ENCODE measurements at places on chromosomes 6 and 20.

DNA sequence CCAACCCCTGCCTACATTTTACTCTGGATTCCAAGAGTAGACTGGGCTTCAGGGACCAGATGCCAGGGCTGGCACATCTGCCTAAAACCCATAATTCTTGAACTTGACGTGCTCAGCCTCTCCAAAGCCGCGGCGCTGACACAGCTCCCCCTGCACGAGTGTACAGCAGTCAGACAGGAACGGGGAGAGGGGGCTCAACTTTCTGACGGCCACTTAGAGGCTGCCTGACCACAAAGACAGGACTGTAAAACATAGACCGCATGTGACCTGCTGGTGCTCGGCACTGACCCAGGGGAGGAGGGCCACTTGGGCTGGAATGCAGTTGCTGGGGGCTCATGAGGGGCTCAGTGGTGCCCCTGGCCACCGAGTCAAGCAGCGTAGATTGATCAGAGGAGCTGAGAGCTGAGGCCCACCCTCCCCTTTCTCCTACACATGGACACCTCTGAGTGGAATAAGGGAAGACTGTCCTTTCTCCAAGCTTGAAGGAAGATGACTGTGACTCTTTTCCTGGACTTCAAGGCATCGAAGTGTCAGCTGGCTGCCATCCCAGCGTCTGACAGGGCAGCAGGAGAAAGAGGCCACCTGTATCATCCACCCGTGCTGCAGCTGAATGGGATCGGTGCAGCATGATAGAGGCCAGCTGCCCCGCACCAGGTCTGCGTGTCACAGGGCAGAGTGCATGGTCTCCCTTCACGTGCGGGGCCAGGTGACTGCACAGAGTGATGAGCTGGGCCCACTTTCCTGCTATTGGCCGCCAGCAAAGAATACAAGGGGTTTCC, 171.3 kb upstream of the AGPAT4 start:
- DNase-seq: no peak

DNA sequence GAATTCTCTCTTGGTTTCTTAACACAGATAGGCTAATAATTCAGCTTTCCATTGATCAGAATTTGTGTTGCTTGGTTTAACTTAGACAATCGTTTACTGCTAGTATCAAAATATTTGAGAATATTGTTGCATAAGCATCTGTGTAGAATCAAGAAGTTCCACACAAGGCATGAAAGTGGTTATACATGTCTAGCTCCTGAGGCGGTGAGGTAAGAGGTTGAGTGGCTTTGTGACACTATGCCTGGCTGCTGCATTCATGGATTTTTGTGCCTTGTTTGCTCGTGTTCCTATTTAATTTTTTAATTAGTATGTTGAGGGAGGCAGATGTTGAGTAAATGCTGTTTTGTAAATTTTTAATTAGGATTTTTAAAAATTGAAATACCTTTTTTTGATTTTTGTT, 10.2 kb downstream of the PKIB start:
- no peak for DNase-seq

DNA sequence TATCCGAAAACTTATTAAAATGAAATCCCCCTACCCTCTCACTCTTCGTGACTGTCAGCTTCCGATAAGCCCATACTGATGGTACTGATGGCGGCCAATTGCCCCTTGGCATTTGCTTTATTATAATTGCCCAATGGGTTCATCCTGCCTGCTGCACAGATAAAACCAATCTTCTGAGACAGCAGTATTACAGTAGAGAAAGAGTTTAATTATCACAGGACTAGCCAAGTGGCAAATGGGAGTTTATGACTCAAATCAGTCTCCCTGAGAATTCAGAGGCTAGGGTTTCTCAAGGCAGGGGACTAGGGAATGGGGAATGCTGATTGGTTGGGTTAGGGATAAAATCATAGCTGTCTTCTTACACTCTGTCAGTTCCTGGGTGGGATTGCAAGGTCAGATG, 259.5 kb downstream of the SOD2 start:
- DNase-seq: no peak

DNA sequence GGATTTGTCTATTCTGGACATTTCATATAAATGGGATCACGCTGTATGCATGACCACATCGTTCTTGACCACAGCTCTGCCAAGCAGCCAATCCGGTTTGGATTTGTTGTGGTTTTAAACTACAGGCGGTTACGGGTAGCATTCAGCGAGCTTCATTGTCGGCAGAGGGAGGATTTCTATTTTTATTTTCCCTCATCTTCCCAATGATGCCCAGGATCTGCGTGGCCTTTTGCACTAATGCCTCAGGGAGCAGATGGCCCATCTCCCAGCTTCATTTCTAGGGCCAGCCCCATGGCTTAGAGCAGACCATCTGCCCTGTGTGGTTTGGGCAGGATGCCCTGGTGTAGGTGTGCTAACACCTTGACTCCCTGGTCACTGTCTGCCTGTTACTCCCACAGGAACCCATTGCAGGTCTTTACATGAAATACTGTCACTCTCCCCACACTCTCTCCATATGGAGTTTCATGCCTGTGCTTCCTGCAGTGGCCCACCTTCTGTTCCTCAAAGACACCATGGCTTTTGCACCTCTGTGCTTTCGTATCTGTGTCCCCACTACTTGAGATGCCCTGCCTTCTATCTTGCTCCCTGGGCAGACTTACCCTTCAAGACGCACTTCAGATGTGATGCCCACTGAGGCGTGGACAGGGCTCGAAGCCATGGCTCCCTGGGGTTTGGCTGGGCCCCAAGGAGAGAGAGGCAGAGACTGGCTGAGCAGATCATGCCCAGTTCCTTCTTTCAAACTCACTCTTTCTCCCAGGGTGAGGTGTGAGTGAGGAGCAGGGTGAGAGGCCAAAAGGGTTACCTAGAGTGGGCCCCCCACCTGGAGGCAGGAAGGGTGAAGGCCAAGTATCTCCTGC, 26.0 kb downstream of the SDCBP2 start:
- DNase-seq: no peak

DNA sequence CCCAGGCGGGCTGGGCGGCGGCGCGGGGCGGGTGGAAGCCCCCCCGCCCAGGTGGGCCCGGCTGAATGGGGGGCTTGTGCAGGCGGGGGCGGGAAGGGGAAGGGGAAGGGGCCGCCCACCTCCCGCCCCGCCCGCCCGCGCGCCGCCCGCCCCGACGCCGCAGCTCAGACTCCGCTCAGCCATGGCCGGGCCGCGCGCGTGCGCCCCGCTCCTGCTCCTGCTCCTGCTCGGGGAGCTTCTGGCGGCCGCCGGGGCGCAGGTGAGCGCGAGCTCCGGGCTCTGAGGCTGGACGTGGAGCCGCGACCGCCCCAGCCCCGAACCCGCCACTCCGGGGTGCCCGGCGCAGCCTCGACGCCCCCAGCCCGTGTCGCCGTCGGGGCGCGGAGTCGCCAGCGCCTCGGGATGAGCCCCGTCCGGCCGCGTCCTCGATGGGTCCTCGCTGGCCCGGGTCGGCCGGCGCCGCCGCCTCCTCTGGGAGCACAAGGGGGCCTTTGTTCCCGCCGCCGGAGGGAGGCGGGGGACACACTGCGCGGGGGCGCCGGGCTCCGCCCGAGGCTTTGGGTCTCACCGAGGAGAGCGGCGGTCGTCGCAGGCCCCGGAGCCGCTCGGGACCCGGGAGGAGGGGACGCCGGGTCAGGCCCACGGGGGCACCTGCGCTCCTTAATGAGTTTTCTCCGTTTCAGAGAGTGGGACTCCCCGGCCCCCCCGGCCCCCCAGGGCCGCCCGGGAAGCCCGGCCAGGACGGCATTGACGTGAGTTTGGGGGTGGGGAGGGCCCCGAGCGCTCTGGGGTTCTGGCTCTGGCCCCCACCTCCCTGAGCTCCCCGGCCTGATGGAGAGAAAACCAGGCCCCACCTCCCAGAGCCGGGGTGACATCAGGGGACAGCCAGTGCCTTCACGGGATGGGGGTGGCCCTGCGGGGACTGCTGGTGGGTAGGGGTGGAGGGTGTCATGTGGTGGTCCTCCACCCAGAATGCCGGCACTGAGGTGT, at the start of gene COL9A3:
Gene COL9A3, plus strand, starts transcription at position 167 of the 990 bp plus-strand sequence. Its CDS starts 15 bp downstream, at position 182.
- DNase-seq: no peak

DNA sequence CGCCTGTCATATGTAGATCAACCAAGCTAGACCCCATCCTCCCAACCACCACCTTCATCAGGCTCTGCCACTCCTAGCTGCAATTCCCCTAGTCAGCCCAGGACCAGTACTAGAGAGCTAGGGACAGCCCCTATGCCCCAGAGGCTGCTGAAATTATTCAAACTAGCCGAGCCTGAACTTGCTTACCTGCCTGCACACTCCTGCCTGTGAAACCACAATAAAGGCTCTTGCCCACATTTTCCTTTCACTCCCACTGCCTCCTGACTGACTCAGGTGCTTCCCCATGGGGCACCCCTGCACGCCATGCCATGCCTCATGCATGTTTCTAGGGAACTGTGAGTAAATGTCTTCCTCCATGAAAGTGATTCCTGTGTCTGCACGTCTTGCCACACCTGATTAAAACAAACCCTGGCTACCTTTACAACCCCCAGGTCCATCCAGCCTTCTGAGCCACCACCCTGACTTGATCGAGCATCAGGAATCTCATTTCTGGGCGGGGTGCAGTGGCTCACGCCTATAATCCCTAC, 66.5 kb upstream of the IER3 start:
- peak; percentile 82 for DNase-seq

GRCh38 chr6:56820060-56820459, 134.8 kb upstream of the BEND6 start:
- DNase-seq: no peak

- DNase-seq: no peak
These were observed 8.0 kb downstream of the TMEM181 start for GRCh38 chr6:158567871-158568401.

DNA sequence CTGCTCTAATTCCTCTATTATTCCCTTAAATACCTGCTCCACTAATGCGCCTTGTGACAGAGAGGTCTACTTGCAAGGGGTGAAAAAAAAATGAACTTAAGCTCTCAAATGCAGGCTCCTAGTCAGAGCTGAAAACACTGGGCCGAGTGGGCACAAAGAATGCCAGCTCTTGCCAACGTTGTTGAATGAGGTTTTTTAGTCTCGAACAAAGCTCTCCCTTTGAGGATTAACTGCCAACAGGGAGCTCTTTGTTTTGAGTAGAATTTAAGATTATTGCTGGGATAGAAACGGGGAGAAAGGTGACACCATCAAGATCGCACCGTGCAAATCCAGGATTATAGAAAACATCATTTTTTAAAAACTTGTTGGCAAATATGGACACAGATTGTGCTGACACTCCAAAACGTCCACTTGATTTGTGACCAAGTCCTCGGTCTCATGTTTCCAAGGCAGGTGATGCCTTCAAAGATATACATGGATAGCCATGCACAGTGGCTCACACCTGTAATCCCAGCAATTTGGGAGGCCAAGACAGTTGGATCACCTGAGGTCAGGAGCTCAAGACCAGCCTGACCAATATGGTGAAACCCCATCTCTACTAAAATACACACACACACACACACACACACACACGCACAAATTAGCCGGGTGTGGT, 163.2 kb downstream of the BMP7 start:
- no peak for DNase-seq

DNA sequence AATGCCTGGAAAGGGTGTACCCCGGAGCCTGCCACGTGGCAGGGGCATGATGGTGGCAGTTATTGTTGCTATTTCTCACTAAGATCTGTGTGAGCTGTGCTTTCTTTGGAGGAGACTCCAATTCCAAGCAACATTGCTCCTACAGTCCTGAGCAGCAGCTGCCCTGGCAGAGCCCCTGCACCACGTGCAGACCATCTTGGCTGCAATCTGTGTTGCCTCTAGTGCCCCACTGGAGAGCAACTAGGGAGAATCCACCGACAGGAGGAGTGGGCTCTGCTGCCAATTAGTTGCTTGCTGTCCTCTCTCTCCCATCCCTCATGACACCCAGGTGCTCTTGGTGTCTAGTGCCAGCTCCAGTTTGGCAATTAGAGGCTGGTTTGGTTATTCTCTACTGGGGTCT, 116.0 kb downstream of the PXDC1 start:
- no peak for DNase-seq

DNA sequence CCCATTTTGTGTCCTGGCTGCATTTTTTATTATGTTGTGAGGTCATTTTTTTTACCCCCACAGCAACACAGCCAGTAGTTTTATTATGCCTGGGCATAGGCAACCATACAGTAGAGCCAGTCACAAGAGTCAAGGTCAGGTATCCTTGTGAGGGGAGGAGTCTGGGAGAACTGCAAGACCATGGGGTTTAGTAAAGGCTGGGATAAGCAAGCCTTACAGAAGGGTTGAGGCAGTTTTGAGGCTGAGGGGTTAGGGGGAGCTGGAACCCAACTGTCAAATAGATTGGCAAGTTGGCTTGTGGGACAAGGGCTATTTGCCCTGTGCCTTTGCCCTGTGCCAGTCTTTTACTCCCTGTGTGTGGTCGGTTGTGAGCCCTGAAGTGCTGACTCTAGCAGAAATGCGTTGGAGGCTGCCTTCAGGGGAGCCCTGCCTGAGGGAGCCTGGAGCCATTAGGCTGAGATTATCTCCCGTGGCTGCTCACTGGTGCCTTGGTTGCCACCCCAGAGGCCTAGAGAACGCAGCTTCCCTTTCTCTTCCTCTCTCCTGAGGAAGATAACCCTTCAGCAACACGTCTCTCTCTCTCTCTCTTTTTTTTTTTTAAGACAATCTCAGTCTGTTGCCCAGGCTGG, 31.1 kb downstream of the RALY start:
- no peak for DNase-seq

GRCh38 chr6:168956884-168957730, 296.5 kb downstream of the THBS2 start:
- no peak for DNase-seq

DNA sequence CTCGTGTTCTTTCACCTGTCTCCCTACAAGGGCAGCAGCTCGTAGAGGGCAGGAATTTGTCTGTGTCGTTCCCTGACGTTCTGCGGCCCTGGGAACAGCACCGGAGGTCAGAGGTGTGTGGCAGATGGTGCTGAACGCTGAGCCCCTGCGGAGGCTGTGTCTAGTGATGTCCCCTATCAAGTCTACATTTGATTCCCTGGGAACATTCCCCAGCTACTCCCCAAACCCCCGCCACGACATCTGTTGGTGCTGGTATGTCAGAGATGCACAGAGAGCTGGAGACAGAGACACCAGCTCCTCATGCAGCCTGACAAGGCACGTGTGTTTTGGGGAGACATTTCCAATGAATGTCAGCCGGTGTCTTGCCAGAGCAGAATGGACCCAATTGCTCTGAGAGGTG, 7.7 kb downstream of the PMEPA1 start:
- DNase-seq: no peak

- no peak for DNase-seq
These were observed 5.1 kb downstream of the ACAT2 start for GRCh38 chr6:159766906-159767305.

- no peak for DNase-seq
These were observed 99.9 kb downstream of the CDH26 start for GRCh38 chr20:60057866-60058807.

DNA sequence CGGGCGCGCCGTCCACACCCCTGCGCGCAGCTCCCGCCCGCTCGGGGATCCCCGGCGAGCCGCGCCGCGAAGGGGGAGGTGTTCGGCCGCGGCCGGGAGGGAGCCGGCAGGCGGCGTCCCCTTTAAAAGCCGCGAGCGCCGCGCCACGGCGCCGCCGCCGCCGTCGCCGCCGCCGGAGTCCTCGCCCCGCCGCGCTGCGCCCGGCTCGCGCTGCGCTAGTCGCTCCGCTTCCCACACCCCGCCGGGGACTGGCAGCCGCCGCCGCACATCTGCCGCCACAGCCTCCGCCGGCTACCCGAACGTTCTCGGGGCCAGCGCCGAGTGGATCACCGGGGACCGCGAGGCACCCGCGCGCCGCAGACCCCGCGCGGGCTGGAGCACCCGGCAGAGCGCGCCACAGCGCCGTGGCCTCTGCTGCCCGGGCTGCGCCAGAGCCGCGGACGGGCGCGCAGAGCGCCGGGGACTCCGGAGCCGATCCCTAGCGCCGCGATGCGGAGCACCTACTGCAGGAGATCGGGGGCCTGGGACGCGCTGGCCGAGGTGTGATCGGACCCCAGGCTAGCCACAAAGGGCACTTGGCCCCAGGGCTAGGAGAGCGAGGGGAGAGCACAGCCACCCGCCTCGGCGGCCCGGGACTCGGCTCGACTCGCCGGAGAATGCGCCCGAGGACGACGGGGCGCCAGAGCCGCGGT, at the start of gene BMP2:
Gene BMP2, plus strand, starts transcription at position 151 of the 692 bp plus-strand sequence. CDS start 2,441 bp downstream, outside the sequence.
- DNase-seq: no peak
